A673 (cell line): ENCODE measurements at places on chromosomes 1 and 21. TPM values are rescaled to one million over a fixed set of nuclear protein-coding genes. Genes with fewer than 3 reads are reported as not detected.

Gene XKR8
- total RNA-seq: 5.9 and 6.4 TPM in 2 replicates

GRCh38 chr1:32100359-32100758 is 7.5 kb upstream of the KPNA6 start:
- peak; percentile 12 for DNase-seq

GRCh38 chr1:201421041-201421440 is 489 bp downstream of the TNNI1 start:
- DNase-seq: no peak

DNA sequence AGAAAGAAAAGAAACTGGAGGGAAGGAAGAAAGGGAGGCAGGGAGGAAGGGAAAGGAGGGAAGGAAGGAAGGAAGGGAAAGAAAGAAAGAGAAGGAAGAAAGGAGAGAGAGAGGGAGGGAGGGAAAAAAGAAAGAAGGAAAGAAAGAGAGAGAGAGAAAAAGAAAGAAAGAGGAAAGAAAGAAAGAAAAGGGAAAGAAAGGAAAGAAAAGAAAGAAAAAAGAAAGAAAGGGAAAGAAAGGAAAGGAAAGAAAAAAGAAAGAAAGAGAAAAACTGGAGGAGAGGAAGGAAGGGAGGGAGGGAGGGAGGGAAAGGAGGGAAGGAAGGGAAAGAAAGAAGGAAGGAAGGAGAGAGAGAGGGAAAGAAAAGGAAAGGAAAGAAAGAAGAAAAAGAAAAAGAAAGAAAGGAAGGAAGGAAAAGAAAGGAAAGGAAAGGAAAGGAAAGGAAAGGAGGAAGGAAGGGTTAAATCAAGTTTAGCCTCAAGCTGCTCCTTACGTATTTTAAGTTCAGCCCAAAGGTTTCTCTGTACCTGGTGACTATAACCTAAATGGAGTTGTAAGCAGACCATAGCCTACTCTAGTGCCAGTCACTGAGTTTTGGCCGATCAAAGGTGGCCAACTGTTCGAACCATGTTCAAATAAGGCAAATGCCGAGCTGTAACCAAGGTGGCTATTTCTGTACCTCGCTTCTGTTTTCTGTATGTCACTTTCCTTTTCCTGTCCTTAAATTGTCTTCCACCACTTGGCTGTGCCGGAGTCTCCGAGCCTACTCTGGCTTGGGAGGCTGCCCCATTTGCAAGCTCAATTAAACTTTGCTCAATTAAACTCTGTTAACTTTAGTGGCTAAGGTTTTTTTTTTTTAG is 37.8 kb upstream of the TMPRSS2 start:
- DNase-seq: no peak

DNA sequence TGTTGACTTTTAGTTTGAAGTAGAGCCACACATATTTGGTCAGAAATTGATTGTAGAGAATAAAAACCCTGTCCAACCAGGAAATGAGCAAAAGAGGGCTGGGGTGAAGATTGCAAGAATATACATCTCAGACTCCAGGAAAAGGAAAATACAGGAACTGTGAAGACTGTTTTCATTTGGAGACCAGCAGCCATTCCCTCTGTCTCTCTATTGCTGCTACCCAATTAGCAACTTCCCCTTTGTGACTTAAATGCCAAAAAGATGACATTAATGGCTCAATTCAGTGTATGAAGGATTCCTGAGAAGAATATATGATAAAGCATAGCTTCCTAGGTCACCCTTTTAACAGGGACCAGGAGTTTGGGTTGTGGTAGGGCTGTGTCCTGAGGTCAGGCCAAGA is 31.6 kb upstream of the CEP350 start:
- DNase-seq: no peak

- no peak for DNase-seq
Observed at GRCh38 chr21:35508139-35508888, 459.2 kb upstream of the RUNX1 start.

DNA sequence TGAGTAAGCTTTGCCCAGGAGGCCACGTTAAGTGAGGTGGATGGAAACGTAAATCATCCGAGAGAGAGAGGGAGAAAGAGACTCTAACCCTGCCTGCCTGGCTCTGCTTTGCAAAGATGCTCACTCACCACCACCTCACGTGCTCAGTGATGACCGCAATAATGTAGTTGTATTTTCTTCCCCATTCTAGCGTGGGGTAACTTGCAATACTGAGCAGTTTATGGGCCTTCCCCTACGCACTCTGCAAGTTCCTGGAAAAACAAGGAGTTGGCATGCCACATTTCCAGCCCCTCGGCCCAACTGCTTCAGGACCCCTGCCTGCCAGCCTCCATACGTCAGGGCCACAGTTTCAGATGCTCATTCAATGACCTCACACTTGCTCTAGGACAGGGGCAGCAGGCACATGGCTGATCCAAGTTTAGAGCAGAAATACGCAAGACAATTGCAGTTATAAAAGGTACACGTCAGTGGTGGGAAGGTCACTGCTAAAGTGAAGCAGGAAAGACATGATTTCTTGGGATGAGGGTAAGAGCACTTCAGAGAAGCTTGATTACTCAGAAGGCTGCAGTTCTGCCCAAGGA is 112.5 kb upstream of the RAB4A start:
- no peak for DNase-seq

- DNase-seq: peak; percentile 54
Observed at GRCh38 chr1:182299728-182300616, 91.6 kb downstream of the GLUL start.

Gene HPCAL4
- total RNA-seq: not detected in 2 replicates

Gene RXFP4
- total RNA-seq: not detected in 2 replicates

- DNase-seq: peak; percentile 89
Observed at GRCh38 chr1:21594935-21595897, 73.9 kb downstream of the RAP1GAP start.

DNA sequence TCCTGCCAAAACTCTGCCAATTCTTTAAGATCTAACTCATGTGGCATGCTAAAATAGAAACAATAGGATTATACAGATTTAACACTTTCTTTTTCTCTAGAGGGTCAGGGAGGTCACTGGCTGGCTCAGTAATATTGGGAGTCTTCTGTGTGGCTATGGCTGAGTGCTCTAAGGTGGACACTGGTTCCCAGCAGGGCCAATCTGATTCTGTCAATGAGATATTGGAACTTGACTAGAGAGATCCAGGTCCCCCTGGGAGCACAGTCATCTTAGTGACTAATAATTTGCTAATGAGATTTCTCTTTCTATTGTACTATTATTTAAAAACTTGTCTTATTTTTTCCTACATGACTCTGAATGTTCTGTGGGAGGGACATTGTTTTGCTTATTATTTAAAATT is 69.1 kb upstream of the ZP4 start:
- no peak for DNase-seq

GRCh38 chr1:36796733-36797132 is 237.6 kb downstream of the GRIK3 start:
- no peak for DNase-seq

Gene LEFTY2
- not detected in 2 replicates for total RNA-seq

DNA sequence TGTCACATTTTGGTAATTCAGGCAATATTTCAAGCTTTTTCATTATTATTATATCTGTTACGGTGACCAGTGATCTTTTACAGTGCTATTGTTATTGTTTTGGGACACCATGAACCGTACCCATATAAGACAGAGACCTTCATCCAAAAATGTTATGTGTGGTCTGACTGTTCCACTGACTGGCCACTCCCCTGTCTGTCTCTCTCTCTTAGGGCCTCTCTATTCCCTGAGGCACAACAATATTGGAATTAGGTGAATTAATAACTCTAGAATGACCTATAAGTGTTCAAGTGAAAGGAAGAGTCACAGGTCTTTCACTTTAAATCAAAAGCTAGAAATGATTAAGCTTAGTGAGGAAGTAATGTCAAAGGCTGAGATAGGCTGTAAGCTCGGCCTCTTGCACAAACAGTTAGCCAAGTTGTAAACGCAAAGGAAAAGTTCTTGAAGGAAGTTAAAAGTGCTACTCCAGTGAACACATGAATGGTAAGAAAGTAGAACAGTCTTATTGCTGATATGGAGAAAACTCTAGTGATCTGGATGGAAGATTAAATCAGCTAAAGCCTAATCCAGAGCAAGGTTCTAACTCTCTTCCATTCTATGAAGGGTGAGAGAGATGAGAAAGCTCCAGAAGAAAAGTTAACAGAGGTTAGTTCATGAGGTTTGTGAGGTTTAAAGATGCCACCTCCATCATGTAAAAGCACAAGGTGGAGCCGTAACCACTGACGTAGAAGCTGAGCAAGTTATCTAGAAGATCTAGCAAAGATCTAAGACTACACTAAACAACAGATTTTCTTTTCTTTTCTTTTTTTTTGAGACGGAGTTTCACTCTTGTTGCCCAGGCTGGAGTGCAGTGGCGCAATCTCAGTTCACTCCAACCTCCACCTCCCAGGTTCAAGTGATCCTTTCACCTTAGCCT is 19.7 kb upstream of the DIPK1A start:
- no peak for DNase-seq

DNA sequence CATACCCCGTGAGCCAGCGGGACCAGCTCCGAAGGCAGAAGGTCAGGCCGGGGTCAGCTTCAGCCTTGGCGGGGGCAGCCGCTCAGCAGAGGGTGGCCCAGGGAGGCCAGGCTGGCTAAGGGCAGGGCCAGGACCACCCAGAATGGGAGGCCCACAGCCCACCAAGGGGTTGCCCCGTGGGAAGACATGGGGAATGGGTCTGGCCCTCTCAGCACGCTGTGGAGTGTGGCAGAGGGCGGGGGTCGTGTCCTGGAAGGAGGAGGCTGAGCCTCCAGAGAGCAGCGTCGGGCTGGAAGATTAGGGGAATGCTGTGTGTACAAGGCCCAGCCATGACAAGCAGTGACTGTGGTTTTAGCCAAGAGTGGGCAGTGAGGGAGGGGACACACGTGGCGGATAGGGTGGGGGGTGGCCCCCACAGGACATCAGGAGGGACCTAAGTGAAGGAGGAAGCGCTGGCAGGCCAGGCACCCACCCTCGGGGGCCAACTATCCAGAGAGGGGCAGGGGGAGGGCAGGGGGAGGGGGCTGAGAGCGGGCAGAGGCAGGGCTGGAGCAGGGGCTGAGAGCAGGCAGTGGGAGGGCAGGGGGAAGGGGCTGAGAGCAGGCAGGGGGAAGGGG is 43.9 kb upstream of the POFUT2 start:
- no peak for DNase-seq

DNA sequence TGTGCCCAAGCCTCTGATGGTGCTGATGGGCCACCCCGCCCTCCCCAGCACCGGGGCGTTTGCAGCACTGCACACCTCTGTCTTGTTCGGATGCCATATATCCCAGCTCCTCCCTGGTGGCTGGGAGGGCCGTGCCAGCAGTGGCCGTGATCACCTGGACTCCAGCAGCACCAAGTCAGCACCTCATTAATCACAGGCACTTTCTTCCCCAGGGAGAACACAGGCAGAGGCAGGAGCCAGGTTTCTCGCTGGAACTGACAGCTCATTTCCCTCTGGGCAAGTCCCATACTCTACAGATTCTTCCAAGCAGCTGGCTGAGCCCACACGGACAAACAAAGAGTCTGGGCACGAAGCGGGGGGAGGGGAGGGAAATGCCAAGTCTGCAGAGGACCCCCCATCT is 141.7 kb upstream of the EDN2 start:
- no peak for DNase-seq

- DNase-seq: peak; percentile 12
Observed at GRCh38 chr1:115090540-115090939, 1.2 kb upstream of the TSPAN2 start.

Gene FAM78B
- total RNA-seq: 0.24 and 0.50 TPM in 2 replicates

DNA sequence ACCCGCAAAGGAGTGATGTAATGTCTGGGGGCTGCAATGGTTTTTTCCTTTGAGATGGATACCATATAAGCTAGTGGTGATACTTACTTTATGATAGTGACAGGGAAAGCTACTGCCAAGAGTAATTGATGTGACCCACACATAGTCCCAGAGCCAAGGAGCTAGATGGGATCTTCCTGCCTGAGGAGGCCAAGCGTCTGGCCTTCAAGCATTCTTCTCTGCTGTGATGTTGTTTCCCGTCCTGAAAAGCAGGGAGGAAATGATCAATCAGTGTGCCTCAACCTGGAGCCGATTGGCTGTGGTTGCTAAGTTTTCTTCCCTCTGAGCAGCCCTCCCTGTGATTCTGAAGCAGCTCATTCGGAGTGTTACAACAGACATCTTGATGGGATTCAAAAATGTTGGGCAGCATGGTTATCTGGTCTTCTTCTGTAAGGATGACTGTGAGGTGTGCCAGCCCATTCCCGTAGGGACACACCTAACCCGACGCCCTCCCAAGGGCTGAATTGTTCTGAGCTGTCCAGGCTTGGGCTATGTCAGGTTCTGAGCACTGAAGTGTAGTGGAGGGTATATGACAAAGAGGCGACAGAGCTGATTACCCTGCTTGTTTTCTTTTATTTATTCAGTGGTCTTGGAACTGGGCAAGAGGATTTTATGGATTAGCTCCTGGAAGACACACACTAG is 56.7 kb downstream of the UCK2 start:
- no peak for DNase-seq

GRCh38 chr1:115495625-115496024 is 146.1 kb upstream of the VANGL1 start:
- peak; percentile 69 for DNase-seq

GRCh38 chr21:21177353-21177986 is 179.3 kb downstream of the NCAM2 start:
- no peak for DNase-seq

DNA sequence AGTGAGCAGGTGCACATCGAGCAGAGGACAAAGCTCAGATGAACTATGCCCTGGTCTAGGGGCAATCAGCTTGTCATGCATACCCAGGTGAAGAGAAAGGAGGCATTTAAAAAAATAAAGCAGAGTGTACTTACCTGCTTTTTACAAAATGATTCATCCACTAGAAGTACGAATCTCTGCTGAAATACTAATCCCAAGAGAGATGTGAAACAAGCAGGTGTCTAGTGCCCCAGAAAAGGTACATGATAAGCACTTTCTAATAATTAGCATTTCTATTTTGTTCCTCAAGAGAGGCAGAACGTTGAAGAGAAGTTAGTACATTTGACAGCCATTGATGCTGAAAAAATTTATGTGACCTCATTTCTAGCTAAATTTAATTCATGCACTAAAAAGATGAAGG is 31.1 kb downstream of the CHODL start:
- no peak for DNase-seq

DNA sequence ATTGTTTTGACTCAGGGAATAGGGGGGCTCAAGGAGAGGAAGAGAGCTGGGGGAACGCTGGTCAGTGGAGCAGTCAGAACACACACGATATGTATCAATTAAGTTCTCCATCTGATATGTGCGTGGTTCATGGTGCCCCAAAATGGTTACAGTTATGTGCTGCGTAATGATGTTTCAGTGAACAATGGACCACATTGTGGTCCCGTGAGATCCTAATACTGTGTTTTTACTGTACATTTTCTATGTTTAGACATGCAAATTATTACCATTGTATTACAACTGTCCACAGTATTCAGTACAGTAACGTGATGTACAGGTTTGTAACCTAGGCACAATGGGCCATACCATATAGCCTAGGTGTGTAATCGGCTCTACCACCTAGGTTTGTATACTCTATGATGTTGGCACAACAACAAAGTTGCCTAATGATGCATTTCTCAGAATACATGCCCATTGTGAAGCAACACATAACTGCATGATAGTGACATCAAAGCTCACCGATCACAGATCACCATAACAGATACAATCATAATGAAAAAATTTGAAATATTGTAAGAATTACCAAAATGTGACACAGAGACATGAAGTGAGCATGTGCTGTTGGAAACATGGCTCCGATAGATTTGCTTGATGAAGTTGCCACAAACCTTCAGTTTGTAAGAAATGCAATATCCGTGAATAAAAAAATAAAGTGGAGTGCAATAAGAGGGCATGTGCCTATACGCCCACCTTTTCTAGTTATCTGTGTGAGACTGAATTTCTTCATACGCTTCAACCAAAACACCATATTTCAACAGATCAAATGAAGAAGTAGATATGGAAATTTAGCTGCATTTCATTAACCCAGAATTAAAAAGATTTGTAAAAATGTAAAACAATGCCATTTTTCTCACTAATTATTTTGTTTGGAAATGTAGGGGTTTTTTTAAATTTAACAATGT is 14.8 kb upstream of the TMEM54 start:
- DNase-seq: no peak

- peak; percentile 54 for DNase-seq
Observed at GRCh38 chr1:199157494-199157893, 518.7 kb downstream of the PTPRC start.
